CD4-positive, alpha-beta T cell treated with Interleukin-12 subunit alpha and Interleukin-12 subunit beta, for 1 hour (primary cell): ENCODE measurements at places on chromosomes 2 and 18.

GRCh38 chr2:8602809-8603208, 79.0 kb upstream of the ID2 start:
- DNase-seq = no peak

DNA sequence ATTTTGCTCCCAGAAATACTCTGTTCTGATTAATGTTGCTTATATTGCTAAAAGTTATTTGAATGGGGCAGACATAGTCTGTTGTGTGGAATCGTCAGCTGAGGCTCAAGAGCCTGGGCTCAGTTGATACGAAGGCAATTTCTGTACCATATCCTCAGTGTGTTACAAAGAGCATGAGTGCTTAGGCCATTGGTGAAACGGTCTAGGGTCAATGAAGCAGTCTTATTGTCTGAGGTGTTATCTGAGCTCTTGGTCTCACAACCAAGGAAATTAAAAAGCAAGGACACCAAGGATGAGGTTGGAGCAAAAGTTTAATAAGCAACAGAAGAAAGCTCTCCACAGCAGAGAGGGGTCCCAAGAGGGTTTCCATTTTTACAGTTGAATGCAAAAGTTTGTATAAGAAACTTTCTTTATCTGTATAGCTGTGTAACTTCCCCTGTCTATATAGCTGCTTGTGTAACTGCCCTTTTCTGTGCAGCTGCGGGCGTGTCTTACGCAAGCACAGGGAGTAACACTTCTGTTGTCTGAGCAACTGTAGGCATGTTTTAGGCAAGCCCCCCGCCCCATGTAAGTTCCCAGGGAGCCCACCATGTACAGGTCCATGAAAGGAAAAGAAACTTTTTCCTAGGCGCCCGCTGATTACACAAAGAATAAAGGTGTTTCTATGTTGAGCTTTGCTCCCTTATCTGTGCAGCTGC, 40.6 kb upstream of the DSC1 start:
- no peak for DNase-seq

GRCh38 chr2:109337221-109337620, 208.2 kb downstream of the SH3RF3 start:
- DNase-seq = no peak

DNA sequence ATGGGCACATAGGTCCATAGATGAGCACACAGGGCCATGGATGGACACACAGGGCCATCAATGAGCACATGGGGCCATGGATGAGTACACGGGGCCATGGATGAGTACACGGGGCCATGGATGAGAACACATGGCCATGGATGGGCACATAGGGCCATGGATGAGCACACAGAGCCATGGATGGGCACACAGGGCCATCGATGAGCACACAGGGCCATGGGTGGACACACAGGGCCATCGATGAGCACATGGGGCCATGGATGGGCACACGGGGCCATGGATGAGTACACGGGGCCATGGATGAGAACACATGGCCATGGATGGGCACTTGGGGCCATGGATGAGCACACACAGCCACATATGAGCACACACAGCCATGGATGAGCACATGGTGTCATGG, 192.6 kb upstream of the HDAC4 start:
- DNase-seq = no peak

DNA sequence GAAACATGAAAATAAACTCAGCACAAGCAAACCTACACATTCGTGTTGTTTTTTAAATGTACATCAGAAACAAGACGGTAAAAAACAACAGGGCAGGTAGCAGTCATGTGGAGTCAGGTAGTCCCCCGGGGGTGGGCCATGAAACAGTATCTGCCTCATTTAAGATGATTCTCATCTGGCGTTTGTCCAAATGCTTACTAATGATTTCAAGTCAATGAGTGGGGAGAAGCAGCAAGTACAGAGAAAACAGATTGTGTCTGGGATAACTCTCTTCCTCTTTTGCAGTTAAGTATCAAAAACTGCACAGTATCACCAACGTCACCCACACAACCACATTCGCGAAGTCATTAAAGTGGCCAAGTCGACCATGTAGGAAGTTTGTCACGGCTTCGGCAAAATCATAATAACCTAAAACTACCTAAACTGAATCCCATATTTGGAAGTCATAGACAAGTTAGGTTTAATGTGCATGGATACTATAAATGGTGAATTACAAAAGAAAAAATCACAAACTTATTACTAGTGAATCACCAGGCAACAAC, 1.3 kb downstream of the LAPTM4A start:
- peak; percentile 46 for DNase-seq

GRCh38 chr2:226185616-226186211, 613.9 kb downstream of the IRS1 start:
- DNase-seq = no peak

DNA sequence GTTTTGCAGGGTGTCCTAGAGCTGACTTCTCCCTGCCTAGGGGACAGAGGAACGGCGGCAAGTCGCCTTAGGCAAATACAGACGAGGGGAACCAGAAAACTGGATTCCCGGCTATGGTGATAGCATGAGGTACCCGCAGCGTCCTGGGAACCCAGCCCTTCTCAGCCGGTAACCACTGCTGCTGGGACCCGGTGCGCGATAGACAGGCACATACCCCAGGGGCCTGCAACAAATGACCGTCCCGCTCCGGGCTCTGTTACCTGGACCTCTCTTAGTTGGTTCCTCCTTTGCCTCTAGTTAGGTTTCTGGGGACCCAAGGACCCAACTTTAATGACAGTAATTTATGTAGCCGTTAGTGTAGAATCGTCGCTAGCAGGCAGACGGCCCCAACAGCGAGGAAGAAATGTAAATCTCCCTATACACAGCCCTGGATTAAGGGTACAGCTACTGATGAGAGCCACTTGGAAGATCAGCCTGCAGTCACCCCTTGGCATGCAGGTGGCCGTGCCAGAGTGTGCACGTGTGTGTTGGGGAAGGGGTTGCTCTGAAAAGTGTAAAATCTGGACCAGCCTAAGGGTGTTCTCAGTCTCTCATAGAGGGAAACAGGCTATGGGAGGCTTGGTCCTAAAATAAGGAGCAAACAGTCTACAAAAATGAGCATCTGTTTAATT, 819 bp upstream of the SERPINE2 start:
- no peak for DNase-seq

- no peak for DNase-seq
Measured at GRCh38 chr2:100987974-100988373, 14.1 kb upstream of the RPL31 start.

- no peak for DNase-seq
Measured at GRCh38 chr2:135183822-135184221, 131.7 kb downstream of the RAB3GAP1 start.

GRCh38 chr2:144517866-144518747, 1.8 kb downstream of the ZEB2 start:
- no peak for DNase-seq

GRCh38 chr2:224146356-224147160, 107.5 kb upstream of the SERPINE2 start:
- DNase-seq = no peak

DNA sequence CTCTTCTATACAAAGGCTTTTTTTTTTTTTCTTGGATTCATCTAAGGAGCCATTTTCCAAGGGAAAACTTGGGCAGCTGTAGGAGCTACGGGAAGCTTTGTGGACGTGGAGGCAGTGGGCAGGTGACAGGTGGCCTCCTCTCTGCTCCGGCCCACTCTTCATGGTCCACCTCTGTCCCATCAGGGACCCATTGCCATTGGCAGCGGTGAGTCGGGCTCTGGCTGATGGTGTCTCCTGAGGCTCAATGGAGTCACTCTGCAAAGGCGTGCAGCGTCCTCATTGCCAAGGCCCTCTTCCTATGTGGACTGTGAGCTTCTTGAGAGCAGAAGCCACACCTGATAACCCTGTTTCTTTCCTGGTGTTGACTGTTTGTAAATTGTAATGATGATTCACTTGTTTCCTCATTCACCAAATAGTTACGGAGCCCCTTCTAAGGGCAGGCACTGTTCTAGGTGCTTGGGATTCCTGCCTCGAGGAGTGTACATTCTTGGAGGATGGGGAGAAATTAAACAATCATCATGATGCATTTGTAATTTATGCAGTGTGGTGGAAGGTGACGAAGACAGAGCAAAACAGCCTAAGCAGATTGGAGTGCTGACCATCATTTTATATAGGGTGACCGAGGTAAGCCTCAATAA, 240.3 kb upstream of the HS6ST1 start:
- DNase-seq = no peak

DNA sequence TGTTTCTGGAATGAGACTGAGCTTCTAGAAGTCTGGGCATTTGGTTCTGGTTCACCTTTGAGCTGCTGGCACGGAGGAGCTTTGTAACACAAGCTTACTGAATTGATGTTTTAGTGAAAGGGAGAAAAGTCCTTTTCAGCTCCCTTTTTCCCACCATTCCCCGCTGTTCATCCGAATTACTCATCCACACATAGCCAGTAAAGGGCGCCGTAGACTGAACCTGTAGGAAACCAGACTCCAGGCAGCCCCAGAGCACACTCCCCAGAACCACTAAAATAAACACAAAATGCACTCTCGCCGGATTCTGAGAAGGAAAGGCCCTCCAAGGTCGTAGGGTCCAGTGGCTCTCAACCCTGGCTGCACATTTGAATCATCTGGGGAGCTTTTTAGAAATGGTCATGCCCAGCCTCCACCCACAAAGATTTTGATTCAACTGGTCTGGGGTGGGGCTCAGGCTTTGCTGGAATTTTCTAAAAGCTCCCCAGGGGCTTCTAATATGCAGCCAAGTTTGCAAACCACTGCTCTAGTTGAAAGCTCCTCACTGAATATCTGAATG, 29.6 kb downstream of the TCF7L1 start:
- DNase-seq = no peak

- no peak for DNase-seq
Measured at GRCh38 chr18:43876286-43876685, 599.0 kb upstream of the SYT4 start.

- no peak for DNase-seq
Measured at GRCh38 chr2:167388901-167389300, 500.6 kb downstream of the XIRP2 start.
